Activated CD4-positive, alpha-beta T cell treated with anti-CD3 and anti-CD28 coated beads, Interleukin-2, amount 50 U/mL, for 24 hours (primary cell): ENCODE measurements at places on chromosomes 6 and 20.

DNA sequence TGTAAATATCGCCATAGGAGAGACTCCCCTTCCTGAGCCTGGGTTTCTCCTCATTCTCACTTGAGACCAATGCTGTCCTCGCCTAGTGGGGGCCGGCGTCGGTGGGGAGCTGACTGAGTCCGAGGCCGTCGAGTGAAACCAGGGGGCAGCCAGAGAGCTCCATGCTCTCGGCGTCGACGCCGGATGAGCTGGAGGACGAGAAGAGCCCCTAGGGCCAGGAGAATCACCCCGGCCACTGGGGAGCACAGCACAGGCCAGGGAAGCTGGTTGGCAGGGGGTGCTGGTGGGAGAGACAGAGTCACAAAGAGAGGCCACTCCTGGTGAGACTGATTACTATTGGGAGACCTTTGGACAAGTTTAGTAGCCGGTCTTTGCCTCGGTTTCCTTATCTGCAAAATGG is 6.4 kb upstream of the GPSM3 start:
- no peak for DNase-seq

DNA sequence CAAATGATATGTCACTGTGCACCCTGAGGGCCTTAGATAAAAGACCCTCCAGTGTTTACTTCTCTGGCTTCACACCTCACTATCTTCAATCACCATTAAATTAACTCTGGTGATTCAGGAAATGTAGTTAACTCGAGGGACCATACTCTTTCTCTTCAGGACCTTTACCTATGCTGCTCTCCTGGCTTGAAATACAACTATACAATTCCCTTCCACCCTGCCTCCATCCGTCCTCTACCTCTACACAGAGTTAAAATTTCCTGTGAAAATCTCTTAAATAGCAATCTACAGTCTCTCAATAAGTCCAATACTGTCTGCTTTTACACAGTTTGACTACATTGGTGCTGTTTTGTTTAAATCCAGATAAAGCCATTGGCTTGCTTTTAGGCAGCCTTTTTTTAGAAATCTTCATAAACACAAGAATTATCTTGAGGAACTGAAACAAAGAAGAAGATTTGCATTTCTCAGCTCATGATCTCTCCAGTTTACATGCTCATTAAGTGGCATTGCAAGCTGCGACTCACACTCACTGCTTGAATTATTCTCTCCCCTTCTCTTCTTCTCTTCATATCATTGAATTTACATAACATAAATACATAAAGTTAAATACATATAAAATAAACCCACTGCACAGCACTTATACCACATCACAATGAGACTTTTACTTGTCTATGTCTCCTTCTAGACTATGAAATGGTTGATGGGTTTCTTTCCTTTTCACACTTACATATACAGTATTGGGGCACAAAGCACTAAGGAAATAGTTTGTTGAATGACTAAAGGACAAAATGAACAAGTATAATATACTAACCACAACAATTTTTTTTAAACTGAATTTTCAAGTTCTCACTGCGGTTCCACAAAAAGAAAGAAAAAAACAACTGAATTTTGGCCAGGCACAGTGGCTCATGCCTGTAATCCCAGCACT is 239.0 kb upstream of the KCNQ5 start:
- no peak for DNase-seq

DNA sequence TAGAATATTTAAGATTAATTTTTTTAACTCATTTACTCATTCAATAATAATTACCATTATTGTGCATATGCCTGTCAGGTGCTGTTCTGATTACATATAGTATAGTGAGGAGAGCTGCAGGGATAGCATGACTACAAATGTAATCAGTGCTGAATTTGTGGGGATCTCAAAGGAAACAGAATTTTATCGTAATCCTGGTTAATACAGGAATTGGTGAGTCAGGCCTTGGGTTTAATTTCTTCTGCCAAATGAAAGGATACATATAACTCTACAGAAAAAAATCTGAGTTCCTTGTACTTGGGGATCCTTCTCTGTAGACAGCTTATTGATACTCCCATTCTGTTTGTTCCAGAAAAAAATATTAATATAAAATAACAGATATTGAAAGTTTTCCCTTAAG is 297.2 kb downstream of the GJA1 start:
- no peak for DNase-seq

DNA sequence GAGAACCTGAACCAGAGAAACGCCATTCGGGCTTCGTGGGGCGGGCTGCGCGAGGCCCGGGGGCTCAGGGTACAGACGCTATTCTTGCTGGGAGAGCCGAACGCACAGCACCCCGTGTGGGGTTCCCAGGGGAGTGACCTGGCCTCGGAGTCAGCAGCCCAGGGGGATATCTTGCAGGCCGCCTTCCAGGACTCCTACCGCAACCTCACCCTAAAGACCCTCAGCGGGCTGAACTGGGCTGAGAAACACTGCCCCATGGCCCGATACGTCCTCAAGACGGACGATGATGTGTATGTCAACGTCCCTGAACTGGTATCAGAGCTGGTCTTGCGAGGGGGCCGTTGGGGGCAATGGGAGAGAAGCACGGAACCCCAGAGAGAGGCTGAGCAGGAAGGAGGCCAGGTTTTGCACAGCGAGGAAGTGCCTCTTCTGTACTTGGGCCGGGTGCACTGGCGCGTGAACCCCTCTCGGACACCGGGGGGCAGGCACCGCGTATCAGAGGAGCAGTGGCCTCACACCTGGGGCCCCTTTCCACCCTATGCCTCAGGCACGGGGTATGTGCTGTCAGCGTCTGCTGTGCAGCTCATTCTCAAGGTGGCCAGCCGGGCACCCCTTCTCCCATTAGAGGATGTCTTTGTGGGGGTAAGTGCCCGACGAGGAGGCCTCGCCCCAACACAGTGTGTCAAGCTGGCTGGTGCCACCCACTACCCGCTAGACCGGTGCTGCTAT is 904 bp downstream of the B3GALT4 start:
- DNase-seq: no peak

GRCh38 chr6:43891072-43891870 is 121.3 kb downstream of the VEGFA start:
- no peak for DNase-seq

- peak; percentile 42 for DNase-seq
Measured at GRCh38 chr6:113858480-113859348, 1.6 kb downstream of the MARCKS start.

DNA sequence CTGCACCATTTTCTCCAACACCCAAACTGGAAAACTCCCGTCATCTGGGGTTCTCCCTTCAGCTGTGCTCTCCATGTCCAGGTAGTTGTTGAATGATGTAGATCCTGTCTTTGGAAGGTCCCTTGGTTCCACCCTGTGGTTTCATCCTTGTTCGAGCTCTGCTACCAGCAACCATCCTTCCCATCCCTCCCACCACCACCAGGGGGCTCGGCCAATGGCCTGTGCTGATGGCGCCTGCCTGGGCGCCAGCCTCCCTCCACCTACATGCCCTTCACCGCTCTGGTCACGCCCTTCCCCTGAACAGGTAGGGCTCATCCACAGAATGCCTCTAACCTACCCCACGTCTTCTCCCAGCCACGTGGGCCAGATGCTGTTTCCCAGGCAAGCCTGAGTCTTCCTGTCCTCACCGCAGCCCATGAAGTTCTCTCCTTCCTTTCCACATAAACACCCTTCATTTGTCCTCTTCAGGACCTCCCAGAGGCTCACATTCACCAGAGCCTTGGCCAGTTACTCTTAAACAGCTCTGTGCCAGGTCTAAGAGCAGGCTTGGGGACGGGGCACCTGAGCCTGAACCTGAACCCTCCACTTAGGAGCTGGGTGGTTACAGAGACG is 75.1 kb upstream of the DUSP22 start:
- no peak for DNase-seq

GRCh38 chr6:155041741-155042279 is 46.7 kb downstream of the TIAM2 start:
- DNase-seq: no peak

- DNase-seq: no peak
Measured at GRCh38 chr6:21986703-21987102, 310.1 kb downstream of the PRL start.

GRCh38 chr20:62368976-62369814 is 2.1 kb upstream of the LAMA5 start:
- DNase-seq: no peak

GRCh38 chr6:155980014-155980767 is 524.6 kb upstream of the NOX3 start:
- DNase-seq: no peak

DNA sequence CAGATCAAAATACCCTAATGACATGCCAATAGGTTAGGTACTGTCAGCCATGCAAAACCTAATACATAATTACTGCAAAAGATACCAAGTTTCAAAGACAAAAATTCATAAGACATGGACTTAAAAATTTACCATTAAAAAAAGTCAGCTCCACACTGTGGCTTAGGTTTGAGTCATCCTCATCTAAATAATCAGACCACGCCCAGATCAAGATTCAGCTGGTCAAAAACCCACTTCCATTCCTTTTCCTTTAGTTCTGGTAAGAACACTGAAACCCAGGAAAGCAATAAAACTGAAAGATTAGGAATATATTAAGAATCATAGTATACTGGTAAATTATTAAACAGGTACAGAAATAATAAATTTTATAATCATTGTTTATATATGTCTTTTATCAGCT is 81.0 kb upstream of the ASF1A start:
- no peak for DNase-seq

DNA sequence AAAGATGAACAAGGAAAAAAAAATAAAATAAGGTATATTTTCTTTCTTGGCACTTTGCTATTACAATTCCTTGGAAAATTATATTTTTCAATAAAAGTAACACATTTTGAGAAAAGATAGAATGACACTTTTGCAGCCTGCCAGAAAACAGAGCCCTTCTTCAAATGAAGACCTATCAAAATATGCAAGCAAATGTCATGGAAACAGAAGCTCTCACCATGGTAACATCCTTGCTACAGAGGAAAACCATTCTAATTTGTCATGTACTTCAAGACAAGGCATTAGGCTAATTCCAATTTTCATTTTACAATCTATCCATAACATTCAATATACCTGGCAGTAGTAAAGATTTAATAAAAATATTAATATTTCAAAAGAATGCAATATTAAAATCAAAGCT is 177.9 kb downstream of the RNGTT start:
- DNase-seq: no peak

DNA sequence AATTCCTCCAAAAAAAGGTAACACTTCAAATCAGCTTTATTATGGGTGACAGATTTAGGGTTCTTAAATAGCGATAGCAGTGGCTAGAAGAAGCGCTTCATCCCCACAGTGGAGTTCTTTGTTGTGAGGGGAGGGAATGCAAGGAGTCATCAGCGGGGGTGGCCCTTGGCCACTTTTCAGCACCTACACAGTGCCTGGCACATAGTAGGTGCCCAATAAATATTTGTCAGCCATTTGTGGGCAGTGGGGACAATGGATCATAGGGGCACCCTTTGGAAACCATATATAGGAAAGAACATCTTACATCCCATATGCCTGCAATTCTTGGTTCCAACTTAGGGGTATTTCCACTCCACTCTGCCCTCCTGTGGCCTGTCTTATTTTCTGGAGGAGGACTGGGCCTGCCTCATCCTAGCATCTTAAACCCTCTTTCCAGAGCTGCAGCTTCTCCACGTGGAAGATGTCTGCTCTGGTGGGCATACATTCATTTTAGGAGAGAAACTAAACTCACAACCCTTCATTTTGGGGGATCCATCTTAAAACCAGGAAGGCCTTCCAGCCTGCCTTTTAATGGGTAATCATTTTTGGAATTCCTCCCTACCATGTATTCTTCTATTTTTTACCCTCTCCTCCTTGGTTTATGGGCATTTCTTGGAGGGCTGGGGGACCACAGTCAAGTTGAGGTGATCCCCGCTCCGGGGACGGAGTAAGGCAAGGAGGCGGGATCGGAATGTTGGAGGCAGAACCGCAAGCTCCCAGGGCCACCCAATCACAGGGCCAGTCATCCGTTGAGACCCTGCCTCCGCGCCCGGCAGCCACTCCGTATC is 2.6 kb upstream of the GPSM3 start:
- no peak for DNase-seq

DNA sequence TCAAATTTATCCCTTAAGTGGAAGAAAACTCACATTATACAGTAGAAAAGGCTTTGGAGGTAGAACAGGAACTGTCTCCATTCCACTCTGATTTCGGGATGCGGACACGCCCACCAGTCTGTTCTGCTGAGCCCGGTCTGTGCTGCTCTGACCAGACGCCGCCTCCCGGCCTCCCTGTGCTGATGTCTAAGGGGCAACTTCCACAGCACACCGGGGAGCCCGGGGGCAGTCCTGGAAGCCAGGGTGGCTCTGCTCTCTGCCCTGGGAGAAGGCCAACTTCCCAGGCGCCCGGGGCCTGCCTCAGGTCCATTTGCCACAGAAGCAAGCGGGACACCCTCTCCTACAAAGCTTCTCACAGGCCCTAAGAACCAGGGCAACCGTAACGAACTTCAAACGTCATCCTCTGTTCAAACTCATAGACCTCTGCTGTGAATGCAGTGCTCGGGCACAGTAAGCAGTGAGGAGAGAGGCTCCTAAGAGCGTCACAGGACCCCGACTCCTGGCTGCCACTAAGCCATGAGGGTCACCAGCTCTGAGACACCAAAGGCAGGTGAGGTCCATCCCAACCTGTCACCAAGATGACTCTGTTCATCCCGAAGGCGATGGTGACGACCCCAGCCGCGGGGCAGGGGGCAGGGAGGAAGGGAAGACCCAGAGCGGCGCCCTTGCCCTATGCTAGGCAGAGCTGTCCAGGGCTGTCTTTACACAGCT is 5.6 kb downstream of the TAF4 start:
- no peak for DNase-seq
